ENCODE measurements at places on chromosomes 16 and 17. TPM values are rescaled to one million over a fixed set of nuclear protein-coding genes. Genes with fewer than 3 reads are reported as not detected.

DNA sequence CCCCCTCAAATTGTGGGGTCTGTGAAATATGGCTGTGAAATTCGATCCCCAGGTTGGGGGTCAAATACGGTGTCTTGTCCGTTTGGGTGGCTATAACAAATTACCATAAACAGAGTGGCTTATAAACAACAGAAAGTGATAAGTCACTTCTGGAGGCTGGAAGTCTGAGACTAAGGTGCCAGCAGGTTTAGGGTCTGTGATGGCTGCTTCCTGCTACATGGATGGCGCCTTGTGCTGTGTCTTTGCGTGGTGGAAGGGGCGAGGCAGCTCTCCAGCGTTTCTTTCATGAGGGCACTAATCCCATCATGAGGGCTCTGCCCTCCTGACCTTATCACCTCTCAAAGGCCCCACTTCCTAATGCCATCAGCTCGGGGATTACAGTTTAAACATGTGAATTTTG is 120.0 kb downstream of the IRF8 start:
- no peak overlapping the region for H3K27ac ChIP-seq
- no peak overlapping the region for H3K4me3 ChIP-seq
- DNase-seq = no peak
- H3K27me3 ChIP-seq = peaks cover 60% of the 10 kb centered on the region
- no peaks in the 10 kb centered on the region for H3K4me1 ChIP-seq
- H3K36me3 ChIP-seq = no peaks in the 10 kb centered on the region

- peaks cover 12% of the 10 kb centered on the region for H3K4me1 ChIP-seq
- no peaks in the 10 kb centered on the region for H3K27me3 ChIP-seq
- no peak for DNase-seq
- H3K4me3 ChIP-seq = no peak overlapping the region
- H3K27ac ChIP-seq = no peak overlapping the region
Observed at GRCh38 chr17:948284-948852, 31.2 kb downstream of the NXN start.

MPP3 gene
- 7.7 TPM for total RNA-seq

DNA sequence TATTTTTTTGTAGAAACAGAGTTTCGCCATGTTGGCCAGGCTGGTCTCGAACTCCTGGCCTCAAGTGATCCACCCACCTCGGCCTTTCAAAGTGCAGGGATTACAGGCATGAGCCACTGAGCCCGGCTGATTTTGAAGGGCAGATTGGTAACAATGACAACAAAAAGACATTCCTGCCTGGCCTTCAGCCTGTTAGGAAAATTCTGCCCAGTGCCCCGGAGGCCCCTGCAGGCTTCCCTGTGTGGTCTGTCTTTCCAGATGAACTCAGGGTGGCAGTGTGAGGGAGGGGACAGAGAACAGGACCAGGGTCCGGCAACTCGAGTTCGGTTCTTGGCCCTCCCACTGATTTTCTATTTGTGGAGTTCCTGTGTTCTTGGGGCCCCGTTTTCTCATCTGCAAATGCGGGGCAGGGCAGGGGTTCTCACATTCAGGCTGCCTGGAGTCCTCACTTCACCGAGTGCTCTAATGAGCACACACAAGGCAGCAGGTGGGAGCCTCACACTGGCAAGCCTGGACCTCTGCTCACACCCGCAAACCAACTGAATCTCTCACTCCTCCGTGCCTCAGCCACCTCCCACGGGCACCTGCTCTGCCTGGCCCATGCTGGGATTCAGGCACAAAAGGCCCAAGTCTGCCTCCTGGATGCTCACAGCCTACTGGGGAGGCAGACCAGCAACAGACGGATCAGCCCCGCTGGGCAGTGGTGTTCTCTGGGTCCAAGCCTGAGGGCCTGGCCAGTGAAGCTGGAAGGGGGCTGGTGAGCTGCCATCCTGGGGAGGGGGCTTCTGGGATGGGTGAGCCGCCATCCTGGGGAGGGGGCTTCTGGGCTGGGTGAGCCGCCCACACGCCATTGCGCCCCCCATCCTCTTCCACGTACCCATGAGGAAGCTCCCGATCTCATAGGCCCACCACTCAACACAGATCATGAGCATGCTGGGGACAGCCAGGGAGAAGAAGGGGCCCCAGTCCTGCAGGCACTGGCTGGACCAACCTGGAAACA is 10.3 kb downstream of the SLC47A2 start:
- H3K27me3 ChIP-seq = no peaks in the 10 kb centered on the region
- H3K4me1 ChIP-seq = peaks cover 16% of the 10 kb centered on the region
- H3K36me3 ChIP-seq = no peaks in the 10 kb centered on the region

Measured in A673 (cell line).